SW480 (cell line): ENCODE measurements at places on chromosomes 16 and 17.
A peak's percentile ranks its signal among the peaks of the same experiment; 100 is the strongest.

DNA sequence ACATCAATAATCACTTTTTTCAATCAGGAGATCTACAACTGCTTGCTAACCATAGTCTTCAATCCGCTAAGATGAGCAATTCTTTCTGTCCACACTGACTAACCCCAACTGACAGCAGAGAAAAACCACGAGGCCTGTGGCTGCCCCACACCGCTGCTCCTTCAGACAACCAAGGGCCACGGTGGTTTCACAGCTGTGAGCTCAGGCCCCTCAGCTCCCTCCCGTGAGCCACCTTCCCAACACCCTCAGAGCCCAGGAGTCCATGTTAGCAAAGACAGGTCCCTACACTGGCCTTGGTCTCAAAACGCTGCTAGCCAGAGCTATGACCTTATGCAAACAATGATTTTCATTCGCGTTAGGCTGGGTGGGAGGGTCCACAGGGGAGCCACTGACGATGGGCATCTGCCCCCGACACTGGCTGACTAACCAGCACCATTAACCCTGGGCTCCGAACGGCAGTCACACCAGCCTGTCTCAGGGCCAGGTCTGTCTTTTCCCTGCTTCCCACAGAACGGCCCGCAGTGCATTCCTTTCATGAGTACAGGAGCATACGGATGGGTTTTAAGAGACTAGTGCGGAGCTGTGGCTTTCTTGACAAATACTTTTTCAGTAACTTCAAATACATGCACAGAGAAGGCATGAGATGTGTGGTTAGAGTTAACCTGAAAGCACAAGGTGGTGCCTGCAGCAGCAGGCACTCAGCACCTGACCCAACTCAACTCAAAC lies 67.3 kb downstream of the ANKRD11 start:
- peak; percentile 42 for DNase-seq

DNA sequence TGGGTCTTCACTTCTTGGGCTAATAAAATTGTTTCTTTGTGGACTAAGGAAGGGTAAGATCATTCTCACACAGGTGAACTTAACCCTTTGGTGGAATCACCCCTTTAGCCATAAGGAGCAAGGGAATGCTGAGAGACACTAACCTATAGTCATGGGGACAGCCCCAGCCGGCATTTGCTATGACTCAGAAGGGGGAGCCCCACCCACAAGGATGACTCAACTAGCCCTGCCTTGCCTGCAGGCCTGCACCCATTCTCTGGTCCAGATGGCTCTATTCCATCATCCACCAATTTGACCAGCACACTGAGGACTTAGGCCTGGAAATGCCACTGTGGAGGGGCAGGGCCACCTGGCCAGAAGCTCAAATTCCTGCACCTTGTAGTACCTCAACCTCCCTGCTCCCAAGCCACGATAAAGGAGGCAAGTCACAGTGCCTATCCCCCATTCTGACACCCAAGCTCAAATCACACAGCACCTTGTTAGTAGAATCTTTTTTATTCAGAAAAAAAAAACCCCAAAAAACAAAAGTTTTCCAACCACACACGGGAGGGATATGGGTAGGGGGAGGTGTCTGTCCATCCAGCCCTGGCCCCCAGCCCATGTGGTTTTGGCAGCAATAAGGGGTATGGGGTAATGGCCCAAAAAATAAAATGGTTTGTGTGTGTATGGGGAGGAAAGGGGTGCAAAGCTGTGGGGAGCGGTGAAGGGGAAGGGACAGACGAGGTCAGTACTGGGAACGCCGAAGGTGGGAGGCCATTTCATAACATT lies 3.0 kb downstream of the PFN1 start:
- DNase-seq, result peak; percentile 91

GRCh38 chr17:16465861-16466338 lies 26.1 kb downstream of the LRRC75A start:
- DNase-seq, result peak; percentile 79

DNA sequence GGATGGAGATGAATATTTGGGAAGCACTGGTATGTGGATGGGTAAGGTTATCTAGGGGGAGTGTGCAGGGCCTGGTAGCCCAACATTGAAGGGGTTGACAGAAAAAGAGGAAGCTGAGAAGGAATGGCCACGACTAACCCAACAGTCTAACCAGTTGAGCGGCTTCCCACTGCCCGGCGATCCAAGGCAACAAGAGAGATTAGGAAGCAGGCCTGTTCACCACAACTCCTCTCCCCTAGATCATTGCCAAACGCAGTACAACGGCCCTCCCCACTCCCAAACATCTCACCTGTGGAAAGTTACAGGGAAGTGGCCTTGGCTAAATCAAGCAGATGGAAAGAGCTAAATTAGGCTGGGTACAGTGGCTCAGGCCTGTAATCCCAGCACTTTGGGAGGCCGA lies 11.2 kb upstream of the RANGRF start:
- DNase-seq, result no peak

- no peak for DNase-seq
These were observed 19.0 kb upstream of the OSGIN1 start for GRCh38 chr16:83933885-83934683.

DNA sequence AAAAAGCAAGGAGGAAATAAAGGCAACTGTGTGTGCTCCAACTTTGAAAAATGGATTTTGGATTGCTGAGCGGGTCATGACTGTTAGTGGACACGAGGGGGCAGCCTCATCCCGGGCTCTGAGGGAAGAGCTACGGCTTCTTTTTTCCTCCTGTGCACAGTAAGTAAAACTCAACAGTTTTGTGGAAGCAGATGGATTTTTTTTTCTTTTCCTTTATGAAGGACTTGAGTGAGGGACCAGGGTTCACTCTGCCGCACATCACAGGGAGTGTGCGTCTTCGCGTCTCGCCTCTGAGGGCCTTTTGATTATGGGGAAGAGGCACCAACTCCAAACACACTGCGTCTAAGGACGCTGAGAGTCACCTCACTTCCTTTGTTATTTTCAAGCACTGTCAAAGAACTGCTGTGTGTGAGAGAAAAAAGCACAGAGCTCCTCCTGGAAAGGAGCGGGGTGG lies 80.3 kb upstream of the GOT2 start:
- DNase-seq, result peak; percentile 30

DNA sequence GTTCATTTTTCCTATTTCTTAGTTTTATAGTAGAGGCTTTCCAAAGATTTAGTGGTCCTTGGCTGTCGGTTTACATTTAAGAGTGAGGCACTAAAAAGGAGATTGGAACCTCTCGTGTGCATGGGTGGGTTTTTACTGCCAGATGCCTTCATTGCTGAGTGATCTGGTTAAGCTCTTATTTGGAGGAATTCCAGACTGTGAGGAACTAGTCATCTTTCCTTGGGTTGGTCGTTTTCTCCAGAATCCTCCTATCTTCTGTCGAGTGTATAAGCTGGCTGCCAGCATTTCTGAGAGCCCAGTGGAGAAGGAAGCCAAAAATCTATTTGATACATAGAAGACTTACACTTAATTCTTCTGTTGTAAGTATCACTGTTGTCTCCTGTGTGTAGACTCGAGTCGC lies 22.6 kb downstream of the IST1 start:
- no peak for DNase-seq

DNA sequence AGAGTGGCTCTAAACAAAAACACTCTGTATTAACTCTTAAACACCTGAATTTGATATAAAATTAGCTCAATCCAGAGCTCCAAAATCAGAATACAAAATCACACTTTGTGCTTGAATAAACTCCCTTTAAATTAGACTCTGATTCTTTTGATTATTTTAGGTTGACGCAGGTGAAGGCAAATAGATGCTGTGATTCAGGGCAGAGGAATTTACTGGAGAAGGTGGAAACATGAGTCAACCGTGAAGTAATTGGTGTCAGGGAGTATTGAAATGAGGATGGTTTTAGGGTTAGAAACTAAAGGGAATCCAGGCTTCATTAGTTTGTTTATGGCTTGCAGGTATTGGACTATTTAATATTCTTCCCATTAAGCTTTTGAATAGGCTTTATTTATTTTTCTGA lies 37.1 kb upstream of the TEKT1 start:
- DNase-seq, result peak; percentile 86

- DNase-seq, result no peak
These were observed 14.6 kb downstream of the SLC13A2 start for GRCh38 chr17:28487881-28488532.

GRCh38 chr17:6085812-6086211 lies 15.6 kb downstream of the WSCD1 start:
- DNase-seq, result no peak

GRCh38 chr17:27559506-27560481 lies 71.2 kb upstream of the LGALS9 start:
- DNase-seq, result no peak

DNA sequence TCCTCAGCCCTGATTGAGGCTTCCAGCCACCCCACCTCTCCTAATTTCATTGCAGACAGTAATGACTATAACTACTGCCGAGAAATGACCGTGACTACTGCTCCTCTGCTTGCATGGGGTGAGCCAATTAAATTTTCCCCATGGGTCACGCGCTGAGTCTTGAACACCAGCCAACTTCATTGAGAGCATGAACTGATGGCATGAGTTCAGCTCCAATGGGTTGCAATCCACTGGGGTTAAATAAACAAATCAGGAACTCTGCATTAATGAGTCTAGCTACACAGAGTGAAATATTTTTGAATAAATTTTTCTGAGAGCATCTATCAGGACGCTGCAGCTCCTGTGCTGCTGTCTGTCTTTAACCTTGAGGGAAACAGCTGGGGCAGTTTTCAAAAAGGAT lies 61.6 kb upstream of the CLEC3A start:
- no peak for DNase-seq

DNA sequence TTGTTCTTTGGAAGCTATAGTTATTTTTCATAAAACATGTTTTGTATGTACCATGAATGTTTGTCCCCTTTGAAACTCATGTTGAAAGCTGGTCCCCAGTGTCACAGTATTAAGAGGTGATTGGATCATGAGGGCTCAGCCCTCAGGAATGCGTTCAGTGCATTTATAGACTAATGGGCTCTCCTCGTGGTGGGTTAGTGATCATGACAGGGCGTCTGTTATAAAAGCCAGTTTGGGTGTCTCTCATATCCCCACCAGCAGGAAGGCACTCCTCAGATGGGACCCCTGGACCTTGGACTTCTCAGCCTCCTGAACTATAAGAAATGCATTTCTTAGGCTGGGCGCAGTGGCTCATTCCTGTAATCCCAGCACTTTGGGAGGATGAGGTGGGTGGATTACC lies 10.4 kb downstream of the BANP start:
- no peak for DNase-seq

GRCh38 chr16:55698946-55699345 lies 43.2 kb downstream of the SLC6A2 start:
- no peak for DNase-seq

DNA sequence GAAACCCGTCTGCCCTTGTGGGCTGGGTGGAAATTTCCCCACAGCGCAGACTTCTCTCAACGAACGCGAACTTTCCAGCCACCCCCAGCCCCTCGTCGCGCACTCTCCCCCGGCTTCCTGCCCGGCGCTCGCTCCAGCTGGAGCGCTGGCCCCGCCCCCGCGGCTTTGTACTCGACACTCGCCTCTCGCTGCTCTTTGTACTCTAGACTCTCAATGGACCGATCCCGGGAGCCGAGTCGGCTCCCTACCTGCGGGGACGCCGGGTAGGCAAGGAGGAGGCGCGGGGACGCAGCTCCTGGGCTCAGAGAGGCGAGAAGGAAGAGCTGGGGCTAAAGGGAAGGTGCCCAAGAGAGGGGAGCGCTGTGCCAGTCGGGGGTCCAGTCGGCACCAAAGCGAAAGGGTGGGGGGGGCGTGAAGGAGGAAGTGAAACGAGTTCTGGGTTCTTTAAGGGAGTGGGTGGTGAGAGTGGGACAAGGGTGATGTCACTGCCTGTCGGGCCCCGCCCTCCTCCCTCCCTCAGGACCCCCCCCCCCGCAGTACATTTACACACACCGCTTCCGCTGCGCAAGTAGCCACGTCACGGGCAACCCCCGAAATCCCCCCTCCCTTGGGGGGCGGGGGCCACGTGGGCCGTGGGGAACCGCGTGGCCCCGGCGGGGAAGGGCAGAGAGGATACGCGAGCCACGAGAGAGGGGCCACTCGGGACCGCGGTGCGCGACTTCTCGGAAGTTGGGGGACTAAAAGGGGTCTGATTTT lies 9.7 kb downstream of the KDM6B start:
- DNase-seq, result peak; percentile 90

- no peak for DNase-seq
These were observed 127.8 kb upstream of the KCNJ16 start for GRCh38 chr17:69947027-69947759.
